Activated naive CD4-positive, alpha-beta T cell treated with anti-CD3 and anti-CD28 coated beads, Interleukin-2, amount 50 U/mL, for 16 hours (primary cell): ENCODE measurements at places on chromosomes 13 and 19.

GRCh38 chr19:4260613-4261191 is 13.8 kb downstream of the YJU2 start:
- no peak for DNase-seq

GRCh38 chr13:71254384-71254783 is 612.6 kb downstream of the DACH1 start:
- no peak for DNase-seq

GRCh38 chr19:45350477-45351058 is 10.0 kb downstream of the KLC3 start:
- DNase-seq: no peak

DNA sequence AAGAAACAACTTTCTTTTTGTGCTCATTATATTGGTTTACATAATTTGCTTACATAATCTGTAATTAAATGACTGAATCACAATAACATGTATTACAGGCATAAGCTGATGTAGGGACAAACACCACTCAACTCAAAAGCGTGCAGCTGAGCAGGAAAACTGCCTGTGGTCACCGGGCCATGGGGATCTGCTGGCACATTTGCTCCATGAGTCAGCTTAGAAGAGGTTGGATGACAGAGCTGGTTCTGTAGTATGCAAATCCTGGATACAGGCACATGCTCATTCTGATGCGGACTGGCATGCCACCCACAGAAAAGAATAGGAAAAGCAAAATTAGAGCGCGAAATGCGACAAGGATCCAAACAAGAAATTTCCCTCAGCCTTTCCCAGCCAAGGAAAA is 128.6 kb downstream of the USP12 start:
- no peak for DNase-seq

DNA sequence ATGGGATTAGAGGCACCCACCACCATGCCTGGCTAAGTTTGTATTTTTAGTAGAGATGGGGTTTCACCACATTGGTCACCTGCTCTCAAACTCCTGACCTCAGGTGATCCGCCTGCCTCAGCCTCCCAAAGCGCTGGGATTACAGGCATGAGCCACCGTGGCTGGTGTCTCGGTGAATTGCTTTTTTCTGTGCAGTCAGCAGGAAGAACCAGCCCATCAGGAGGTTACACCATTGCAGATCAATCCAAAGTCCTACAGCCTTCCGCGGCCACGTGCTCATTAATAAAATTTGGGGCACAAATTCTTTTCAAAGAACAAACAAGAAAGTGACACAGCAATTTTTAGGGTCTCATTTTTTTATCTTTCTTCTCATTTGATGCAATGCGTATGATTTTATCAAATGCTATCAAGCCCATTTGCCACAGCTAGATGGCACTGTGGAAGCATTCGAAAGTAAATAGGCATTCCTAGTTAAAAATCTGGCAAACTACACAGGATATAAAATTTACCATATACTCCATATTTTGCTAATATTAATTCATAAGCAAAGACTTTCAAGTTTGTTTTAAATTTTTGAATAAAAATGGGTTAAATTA is 54.4 kb upstream of the ZNF835 start:
- DNase-seq: no peak

- DNase-seq: no peak
Measured at GRCh38 chr13:35389535-35389934, 87.0 kb downstream of the MAB21L1 start.

DNA sequence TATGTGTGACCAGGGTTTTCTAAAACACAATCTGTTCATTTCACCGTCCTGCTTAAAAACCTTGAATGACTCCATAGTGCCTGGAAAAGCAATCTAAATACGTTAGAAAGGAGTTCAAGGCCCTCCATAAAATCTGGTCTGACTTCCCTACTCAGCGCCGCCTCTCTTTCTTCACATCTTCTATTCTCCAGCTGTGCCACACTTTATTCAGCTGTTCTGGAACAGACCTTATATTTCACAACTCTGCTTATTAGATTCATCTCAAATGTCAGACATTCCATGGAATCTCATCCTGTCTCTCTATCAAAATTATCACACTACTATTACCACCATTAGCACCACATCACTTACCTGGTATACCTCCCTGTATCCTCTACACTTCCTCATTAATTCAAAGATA is 19.8 kb upstream of the SPART start:
- DNase-seq: no peak

GRCh38 chr19:51681286-51681941 is 11.7 kb upstream of the SPACA6 start:
- DNase-seq: no peak

GRCh38 chr19:5934774-5935472 is 20.9 kb downstream of the CAPS start:
- DNase-seq: no peak

- no peak for DNase-seq
Measured at GRCh38 chr13:75123428-75123827, 358.5 kb downstream of the TBC1D4 start.

DNA sequence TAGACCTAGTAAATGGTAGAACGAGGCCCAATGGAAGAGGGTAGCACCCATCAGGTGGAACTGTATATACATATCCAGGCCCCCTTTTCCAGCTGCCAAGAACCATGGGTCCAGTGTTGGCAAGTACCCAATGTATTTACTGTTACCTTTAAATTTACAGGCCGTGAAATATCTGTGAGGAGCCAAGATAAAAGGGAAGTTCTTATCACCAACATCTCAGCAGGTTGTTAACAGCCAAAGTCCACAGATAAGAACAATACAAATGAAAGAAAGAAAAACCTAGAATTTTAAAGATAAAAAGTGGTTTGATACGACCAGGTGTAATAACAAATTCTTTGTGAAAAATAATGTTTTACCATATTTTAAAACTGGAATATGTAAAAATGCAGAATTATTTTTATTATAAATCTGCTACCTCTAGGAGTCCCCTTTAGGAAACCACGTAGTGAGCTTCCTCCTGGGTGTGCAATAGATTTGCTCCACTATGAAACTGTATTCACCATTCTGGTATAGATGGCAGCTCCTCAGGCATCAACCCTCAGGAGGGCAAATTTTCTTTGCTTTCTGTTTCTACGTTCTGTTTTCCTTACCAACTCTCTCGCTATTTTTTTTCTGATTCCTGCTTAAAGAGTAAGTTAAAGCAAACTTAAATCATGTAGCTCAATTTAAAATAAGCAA is 292.2 kb upstream of the SLC10A2 start:
- no peak for DNase-seq

- DNase-seq: no peak
Measured at GRCh38 chr13:75818179-75818967, 182.2 kb downstream of the LMO7 start.
